Activated CD4-positive, CD25-positive, alpha-beta regulatory T cell treated with anti-CD3 and anti-CD28 coated beads, Interleukin-2, amount 50 U/mL, for 24 hours (primary cell): ENCODE measurements at places on chromosomes 11 and 22.
A peak's percentile ranks its signal among the peaks of the same experiment; 100 is the strongest.

GRCh38 chr11:43366677-43367076 is 8.0 kb downstream of the TTC17 start:
- no peak for ATAC-seq

DNA sequence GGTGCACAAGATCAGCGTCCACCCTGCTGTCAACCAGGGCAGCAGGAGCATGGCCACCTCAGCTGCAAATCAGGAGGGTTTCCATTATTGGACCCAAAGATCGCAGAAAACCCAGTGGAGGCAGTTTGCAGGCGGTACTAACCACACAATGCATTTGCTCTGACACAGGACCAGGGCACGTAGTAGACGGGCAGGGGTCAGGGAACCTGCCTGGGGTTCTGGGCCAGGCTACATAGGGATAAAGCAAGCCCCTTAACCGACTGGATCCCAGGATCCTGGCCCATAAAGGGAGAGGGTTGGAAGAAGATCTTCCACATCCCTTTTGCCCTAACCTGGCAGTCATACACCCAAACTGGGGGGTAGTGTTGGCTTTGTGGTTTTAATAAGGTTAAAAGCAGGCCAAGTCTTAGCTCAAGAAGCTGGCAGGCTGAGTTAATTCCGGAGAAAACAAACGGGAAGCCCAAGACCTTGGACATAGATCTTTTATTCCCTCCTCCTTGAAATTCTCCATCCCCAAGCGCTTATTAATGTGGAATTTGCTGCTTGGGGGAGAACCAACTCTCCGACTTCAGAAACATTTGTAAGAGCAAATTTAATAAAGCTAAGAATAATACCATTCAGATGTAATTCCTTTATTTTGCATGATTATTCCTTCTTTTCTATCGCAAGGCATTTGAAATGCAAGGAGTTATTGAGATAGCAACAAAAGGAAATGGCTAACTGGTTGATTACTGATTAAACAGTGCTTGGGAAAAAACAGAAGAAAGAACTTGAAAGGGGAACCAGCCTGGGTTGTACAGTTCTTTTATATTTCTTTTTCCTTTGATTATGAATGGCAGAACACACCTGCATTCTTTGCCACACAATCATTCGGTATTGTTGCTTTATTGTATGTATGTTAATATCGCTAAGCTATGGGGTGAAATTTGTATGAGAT is 6.3 kb upstream of the ARHGAP8 start:
- no peak for ATAC-seq

- ATAC-seq = no peak
Measured at GRCh38 chr11:12497431-12497830, 120.1 kb downstream of the PARVA start.

DNA sequence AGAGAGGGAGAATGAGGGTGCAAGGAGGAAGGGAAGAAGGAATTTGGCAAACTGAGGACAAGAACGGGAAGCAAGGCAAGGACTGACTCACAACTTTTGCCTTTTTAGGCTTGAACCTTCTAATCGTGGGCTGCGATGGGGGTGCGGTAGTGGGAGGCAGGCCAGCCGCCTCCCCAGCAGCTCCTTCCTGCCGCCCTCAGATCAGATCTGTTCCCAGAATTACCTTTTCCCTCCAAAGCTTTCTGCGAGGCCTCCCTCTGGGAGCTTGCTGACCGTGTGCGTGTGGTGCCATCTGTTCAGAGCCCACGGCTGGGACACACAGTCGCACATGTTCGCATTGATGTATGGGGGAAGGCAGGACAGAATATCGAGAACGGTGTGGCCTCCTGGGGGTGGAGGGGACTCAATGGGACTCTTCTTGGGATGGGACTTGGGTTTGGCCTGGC is 86.9 kb upstream of the PARVA start:
- ATAC-seq = no peak

- ATAC-seq = no peak
Measured at GRCh38 chr11:9047964-9048523, 43.4 kb downstream of the SCUBE2 start.

DNA sequence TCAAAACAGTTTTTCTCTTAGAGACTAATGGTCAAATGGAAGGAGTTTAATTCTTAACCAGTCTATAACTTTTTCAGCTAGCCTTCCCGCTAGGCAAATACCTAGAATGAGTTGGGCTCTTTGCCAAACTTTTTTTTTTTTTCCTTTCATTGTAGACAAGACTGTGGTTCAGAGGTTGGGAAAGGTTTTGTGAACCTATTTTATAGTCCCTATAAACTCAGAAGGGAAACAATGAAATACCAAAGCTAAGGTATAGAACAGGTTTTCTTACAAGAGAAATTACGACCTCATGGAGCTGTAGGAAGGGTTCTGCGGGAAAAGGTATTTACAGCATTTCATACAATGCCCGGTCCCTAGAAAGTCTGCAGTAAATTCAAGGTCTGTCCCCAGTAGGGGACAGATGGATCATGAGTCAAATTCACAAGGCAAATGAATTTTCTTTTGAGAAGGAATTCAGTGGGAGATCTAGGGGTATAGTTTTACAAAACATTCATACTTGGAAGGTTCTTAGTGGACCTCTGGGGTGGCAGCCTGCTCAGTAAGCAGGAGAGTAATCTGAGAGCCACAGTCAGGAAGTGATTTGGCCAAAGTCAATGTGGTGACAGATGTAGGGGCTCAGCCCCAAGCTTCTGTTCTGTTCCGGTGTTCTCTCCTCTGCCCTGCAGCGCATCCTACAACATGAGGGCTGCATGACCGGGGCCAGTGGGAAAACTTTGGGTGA is 146.8 kb downstream of the DBX1 start:
- ATAC-seq = no peak

GRCh38 chr11:88414385-88414861 is 76.9 kb upstream of the CTSC start:
- ATAC-seq = peak; percentile 50

GRCh38 chr11:48098024-48098423 is 117.7 kb downstream of the PTPRJ start:
- no peak for ATAC-seq

DNA sequence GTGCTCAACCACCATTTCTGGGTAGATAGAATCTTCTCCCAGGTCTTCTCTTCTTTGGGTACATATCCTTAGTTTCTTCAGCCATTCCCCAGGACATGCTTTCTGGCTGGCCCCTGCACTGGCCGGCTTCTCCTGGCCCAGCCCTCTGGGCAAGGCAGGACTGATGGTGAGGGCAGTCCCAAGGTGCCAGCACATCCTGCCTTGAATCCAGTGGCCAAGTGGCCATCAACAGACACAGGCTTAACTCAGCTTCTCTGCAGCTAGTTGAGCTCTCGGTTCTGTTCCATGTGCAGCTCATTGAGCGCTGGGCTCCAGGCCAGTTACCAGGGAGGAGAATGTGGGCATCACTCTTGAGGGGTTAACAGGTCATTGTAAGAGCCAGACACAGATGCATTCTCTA is 17.6 kb downstream of the SMIM38 start:
- ATAC-seq = no peak

DNA sequence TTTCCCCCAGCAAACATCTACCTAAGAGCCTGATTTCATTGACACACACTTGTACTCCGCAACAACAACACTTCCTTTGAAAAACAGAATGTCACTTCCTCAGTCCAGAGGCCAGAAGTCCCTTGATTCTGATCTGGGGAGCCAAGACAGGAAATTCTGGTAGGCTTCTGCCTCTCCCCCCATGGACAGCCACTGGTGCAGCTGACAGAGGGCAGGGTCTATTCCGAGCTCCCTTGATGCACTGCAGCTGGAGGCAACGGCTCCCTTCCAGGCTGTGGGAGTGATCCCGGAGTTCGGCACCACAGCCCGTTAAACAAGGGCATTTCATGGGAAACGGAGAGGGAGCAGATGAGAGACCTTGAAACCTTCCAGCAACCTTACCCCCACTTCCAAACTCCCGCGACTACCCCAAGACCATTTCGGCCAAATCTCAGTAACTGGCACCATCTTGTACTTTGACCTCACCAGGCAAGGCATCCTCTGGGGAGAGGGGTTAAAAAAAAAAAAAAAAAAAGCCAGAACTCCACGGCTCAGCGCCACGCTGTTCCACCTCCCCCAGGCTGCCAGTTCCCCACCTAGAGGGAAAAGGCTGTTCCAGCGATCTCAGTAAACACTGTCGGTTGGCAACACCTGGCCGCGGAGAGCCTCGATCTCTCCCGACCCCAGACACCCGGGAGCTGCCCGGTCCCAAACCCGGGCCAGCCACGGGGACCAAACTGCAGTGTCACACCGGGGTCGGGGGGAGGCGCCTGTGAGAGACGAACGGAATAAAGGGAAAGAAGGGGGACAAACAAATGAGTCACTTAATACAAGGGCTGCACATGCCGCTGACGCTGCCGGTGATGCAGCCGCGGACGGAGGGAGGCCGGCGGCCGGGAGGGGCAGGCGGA is 1.1 kb downstream of the GAB2 start:
- ATAC-seq = peak; percentile 62

DNA sequence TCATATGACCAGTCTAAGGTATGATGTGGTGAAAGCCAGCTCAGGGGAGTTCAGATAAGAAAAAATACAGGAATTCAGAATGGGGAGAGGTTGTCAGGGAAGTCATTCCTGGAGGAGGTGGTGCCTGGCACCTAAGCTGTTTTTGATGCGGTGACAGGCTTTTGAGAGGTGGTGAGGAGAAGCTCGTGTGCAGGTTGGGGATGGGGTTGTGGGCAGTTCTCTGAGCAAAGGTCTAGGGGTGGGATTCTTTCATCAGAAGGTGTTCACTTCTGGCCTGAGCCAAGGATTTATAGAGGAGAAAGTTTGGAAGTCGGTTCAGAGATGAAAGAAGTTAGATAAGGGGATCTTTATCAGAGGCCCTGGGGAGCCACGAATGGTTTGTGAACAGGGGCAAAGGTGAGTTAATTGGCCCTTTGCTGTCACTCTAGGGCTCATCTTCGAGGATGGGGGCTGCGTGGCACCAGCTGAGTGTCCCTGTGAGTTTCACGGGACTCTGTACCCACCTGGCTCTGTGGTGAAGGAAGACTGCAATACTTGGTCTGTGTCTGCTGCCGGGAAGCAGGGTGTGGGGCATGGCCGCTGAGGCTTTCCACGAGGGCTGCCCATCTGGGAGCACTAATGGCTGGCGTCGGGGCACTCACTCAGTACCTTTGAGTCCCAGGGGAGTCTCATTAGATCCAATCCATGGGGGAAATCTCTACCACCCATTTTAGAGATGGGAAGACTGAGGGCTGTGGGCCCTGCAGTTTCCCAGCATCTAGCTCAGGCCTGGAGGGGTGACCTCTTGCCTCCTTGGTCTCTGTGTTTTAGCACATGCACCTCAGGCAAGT is 13.4 kb downstream of the OTOG start:
- ATAC-seq = no peak

- peak; percentile 38 for ATAC-seq
Measured at GRCh38 chr11:8732324-8732670, 49.7 kb downstream of the RPL27A start.

GRCh38 chr11:59615120-59615636 is 396 bp downstream of the OSBP start:
- ATAC-seq = peak; percentile 7

GRCh38 chr22:49964136-49965090 is 3.8 kb downstream of the PIM3 start:
- ATAC-seq = no peak

- ATAC-seq = no peak
Measured at GRCh38 chr11:90133560-90134477, 644 bp upstream of the NAALAD2 start.

GRCh38 chr11:19294444-19294843 is 53.7 kb upstream of the E2F8 start:
- no peak for ATAC-seq

GRCh38 chr11:3382613-3383285 is 3.8 kb upstream of the ZNF195 start:
- ATAC-seq = no peak

DNA sequence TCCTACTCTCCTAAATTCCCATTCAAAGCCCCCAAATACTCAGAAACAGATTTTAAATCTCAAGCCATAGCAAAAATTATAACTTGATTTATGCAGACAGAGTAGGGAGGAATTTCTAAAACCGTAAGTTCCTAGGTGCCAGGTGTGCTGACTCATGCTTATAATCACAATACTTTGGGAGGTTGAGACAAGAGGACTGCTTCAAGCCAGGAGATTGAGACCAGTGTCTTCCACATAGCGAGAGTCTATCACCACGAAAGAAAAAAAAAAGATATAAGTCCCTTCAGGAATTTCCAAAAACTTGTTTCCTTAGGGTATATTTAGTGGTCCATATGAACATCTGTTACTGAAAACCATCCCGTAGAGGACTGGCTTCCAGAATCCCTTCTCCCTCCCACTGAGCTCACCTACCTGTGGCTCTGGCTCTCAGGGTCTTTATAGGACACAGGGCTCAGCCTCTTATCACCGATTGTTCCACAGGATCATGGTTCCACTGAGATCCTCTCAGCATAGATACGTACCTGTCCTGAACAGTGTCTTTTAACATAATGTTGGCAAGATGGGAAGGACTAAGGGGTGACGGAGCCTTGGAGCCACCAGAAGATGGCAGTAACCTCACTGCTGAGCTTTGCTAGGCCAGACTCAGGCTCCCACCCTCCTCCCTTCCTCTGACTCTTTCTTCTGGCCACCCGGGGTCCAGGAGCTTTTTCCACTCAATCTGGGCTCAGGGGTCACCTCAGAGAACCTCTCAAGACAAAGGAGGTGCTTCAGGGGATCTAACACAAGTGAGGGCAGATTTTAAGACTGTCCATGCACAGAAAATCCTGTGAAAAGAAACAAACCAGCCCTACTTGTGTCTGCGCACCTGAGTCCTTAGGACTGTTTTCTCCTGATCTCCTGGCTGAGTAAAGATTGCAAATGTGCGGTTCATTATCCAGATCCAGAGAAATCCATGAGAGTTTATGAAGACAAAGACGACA is 117.5 kb upstream of the TOP3B start:
- no peak for ATAC-seq

DNA sequence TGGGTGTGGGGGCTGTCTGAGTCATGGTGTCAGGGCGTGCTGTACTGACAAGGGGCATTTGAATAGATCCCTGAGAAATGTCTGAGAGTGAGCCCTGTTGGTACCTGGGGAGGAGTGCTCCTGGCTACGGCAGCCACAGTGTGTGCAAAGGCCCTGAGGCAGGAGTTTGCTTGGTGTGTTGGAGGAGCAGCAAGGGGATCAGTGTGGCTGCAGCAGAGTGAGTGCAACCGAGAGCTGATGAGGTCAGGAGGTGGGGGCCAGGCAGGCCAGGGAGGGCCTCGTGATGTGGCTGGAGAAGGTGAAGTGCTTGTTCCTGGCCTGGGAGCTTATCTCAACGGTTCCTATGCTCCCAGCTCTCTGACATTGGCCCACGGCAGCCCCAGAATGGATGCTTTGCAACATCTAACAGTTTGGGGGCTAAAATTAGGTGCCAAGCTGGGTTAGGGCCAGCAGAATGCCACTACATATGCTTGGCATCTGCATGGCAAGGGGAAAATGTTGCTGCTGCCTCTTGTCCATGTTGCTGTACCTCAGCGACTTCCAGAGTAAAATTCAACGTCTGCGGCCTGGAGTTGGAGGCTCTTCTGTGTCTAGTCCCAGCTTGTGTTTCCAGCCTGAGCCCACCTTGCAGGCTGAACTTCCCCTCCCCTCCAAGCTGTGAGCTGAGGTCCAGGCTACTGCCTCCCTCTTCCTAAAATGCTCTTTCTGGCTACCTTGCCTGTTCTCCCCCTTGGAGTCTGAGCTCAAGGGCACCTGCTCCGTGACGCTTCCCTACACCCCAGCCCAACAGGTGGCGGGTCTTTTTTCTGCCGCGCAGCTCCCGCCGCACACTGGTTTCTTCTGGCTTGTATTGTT is 48.2 kb upstream of the MYEOV start:
- ATAC-seq = no peak

- no peak for ATAC-seq
Measured at GRCh38 chr11:130037881-130038585, 31.7 kb upstream of the APLP2 start.

GRCh38 chr11:8177136-8177535 is 8.3 kb upstream of the RIC3 start:
- no peak for ATAC-seq
